Osteoblast (primary cell): ENCODE measurements at places on chromosomes 12 and 14. TPM values are rescaled to one million over a fixed set of nuclear protein-coding genes. Genes with fewer than 3 reads are reported as not detected.

BCL11B gene
- total RNA-seq: 0.36 and 0.88 TPM in 2 replicates

GLS2 gene
- 0.36 TPM in 1 of 2 replicates, not detected in the other for total RNA-seq

FAM90A1 gene
- total RNA-seq: not detected in 2 replicates

IFNG gene
- not detected in 2 replicates for total RNA-seq

ABCD2 gene
- under 0.01 TPM in 2 replicates for total RNA-seq

HHIPL1 gene
- total RNA-seq: 11.2 and 12.3 TPM in 2 replicates

TAS2R8 gene
- under 0.01 and 0.36 TPM in 2 replicates for total RNA-seq

JDP2 gene
- 70.7 and 77.1 TPM in 2 replicates for total RNA-seq

SLC15A4 gene
- 46.6 and 52.5 TPM in 2 replicates for total RNA-seq

PLEK2 gene
- total RNA-seq: 1.2 and 2.5 TPM in 2 replicates

SLC22A17 gene
- total RNA-seq: 18.1 and 19.7 TPM in 2 replicates

TMEM233 gene
- total RNA-seq: under 0.01 TPM in 1 of 2 replicates, not detected in the other

SOX5 gene
- 4.7 and 5.1 TPM in 2 replicates for total RNA-seq

PRH2 gene
- 0.36 TPM in 1 of 2 replicates, not detected in the other for total RNA-seq

LRRC43 gene
- total RNA-seq: 1.8 and 2.9 TPM in 2 replicates

KIAA0586 gene
- 17.7 and 19.7 TPM in 2 replicates for total RNA-seq

LRCOL1 gene
- not detected in 2 replicates for total RNA-seq

OR6C2 gene
- not detected in 2 replicates for total RNA-seq

GLI1 gene
- total RNA-seq: 0.29 and 0.36 TPM in 2 replicates

PTPRQ gene
- total RNA-seq: 5.3 and 5.4 TPM in 2 replicates

LRP6 gene
- total RNA-seq: 42.7 and 46.7 TPM in 2 replicates

OTX2 gene
- not detected in 2 replicates for total RNA-seq

KRT77 gene
- not detected in 2 replicates for total RNA-seq

SDR9C7 gene
- total RNA-seq: not detected in 2 replicates

FOXM1 gene
- total RNA-seq: 3.3 and 4.7 TPM in 2 replicates

CDK4 gene
- 275 and 293 TPM in 2 replicates for total RNA-seq

TMPRSS12 gene
- not detected in 2 replicates for total RNA-seq

SYCP3 gene
- 0.72 and 0.88 TPM in 2 replicates for total RNA-seq

ENDOU gene
- total RNA-seq: not detected in 2 replicates

MYO1A gene
- total RNA-seq: under 0.01 TPM in 1 of 2 replicates, not detected in the other
